Epithelial cell of alveolus of lung (primary cell): ENCODE measurements at places on chromosomes 3 and 15. TPM values are rescaled to one million over a fixed set of nuclear protein-coding genes. Genes with fewer than 3 reads are reported as not detected.

The KCTD6 gene
- 10.0 and 10.9 TPM in 2 replicates for total RNA-seq

The PLS1 gene
- 0.96 and 2.5 TPM in 2 replicates for total RNA-seq

The AMIGO3 gene
- 0.24 and 1.6 TPM in 2 replicates for total RNA-seq

The ITIH1 gene
- total RNA-seq = not detected in 2 replicates

The TMEM39A gene
- 31.0 and 64.1 TPM in 2 replicates for total RNA-seq

The CHRNA7 gene
- total RNA-seq = 0.13 and 1.2 TPM in 2 replicates

The RTP3 gene
- total RNA-seq = not detected in 2 replicates

The CEMIP gene
- 3.0 and 5.0 TPM in 2 replicates for total RNA-seq
